Fibroblast of skin of left biceps (primary cell): ENCODE measurements at places on chromosomes 6 and 20.

DNA sequence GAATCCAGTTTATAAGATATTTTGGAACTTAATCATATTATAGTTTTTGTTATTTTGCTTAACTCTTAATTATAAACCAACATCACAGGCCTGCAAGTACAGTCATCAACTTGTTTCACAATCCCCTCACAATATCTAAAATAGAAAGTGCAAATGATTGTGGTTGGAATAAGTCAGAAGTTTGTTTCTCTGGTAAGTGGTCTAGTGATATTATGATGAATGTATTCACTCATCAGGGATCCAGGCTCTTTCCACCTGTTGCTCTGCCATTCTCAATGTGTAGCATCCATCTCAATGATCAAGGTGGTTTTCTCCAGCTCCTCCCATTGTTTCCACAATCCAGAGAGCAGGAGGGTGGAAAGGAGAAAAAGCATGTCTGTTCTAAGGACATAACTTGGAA lies 54.2 kb downstream of the OPN5 start:
- no peak for DNase-seq

DNA sequence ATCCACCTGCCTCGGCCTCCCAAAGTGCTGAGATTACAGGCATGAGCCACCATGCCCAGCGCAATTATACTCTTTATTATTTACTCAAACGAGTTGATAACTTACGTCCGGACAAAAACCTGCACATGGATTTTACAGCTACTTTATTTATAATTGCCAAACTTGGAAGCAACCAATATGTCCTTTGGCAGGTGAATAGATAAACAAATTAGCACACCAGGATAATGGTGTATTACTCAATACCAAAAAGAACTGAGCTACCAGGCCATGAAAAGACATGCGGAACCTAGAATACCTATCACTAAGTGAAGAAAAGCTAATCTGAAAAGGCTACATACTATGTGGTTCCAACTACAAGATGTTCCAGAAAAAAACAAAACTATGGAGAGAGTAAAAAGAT lies 168.1 kb downstream of the ASCC3 start:
- no peak for DNase-seq

DNA sequence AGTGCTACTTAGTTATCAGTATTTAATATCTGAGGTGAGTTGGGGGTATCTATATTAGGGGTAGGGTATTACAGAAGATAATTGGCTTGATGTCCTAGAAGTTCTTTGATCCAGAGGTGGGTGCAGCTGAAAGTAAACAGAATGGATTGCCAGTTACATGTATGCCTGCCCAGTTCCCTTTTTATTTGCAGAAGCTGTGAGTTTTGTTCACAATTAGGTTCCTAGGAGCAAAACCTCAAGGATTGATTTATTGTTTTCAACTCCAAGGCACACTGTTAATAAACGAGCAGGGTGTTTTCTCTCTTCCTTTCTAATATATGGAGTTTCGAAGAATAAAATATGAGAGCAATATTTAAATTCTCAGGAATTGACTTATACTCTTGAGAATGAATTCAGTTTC lies 129.0 kb downstream of the SULF2 start:
- no peak for DNase-seq

- no peak for DNase-seq
Measured at GRCh38 chr6:15404685-15404980, 158.8 kb downstream of the JARID2 start.

DNA sequence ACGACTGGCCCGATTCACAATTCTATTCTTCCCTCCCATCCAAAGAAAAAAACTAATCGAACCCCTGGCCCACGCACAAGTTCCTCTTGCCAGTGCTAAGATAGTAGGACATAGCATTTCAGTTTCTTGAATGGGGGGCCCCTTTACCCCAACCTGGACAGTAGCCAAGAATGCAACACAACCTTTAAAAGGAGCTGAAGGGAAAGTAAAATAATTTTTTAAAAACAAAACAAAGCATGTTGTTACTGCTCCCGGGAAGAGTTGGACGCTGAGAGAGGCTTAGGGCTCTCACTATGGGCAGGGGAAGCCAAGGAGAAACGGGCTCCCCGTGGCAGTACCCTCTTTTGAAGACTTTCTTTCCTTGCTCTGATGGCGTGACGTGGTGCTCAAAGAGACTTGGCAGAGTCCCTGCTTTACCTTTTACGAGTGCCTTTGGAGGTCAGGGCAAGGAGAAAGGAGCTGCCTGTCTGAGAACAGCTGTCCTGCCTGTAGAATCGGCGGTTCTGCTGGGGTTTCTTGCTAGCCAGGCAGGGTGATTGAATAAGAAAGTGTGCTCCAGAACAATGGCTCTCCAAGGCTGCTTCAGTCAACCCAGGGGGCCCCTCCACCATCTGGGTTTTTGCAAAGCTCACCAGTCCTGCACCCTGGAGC lies 5.8 kb downstream of the TFAP2C start:
- no peak for DNase-seq
